ENCODE measurements at places on chromosomes 3 and 15.

GRCh38 chr15:45702041-45702440 is 67.2 kb downstream of the SQOR start:
- no peak for DNase-seq

- no peak for DNase-seq
Measured at GRCh38 chr3:113018536-113019181, 27.9 kb downstream of the GTPBP8 start.

GRCh38 chr3:121665488-121665887 is 4.8 kb upstream of the HCLS1 start:
- DNase-seq, result no peak

DNA sequence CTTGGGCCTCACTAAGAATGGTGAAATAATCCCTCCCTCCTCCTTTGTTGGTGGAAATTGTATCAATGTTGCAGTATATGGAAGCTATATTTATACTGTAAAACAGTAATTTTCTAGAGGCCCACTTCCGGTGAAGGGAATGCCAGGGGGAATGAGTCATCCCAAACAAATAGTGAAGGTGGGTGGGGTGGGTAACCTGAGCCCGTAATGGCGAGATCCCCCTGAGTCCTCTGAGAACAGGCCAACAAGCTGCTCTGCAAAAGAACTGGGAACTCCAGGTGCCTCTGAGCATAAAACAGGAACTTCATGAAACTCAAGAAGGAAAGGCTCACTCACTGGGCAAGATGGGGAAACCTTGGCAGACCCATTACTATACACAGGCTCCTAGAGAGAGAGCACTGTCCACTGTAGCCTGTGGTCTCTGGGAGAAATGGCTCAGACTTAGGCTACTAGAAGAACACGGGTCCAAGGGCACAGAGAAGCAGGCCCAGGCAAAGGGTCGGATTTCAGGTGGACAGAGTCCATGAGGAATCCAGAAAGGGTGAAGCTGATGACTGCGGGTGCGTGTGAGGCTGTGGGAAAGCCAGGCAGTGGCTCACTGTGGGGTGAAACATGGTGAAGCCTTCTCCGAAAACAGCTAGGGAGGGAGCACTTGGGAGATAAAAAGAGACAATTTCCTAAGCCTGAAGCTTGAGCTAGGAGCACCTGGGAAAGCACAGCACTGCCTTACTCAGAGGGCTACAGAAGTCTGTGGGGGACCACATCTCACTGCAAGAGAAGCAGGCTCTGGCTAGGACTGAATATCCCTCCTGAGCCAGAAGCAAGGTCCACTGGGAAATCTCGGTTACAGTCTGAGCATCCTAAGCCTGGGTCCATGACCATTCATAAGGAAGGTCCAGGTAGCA is 19.8 kb downstream of the LARP6 start:
- DNase-seq, result no peak

GRCh38 chr15:48395521-48396011 is 64.3 kb downstream of the DUT start:
- DNase-seq, result no peak

GRCh38 chr3:171088964-171089754 is 62.6 kb upstream of the SLC2A2 start:
- no peak for DNase-seq

Measured in SIG-M5 (cell line).